SIG-M5 (cell line): ENCODE measurements at places on chromosomes 3 and 15.

GRCh38 chr15:85440451-85440850 is 60.0 kb downstream of the AKAP13 start:
- DNase-seq, result no peak

- DNase-seq, result no peak
These were observed 331.3 kb upstream of the FRG2C start for GRCh38 chr3:75332794-75333193.

GRCh38 chr3:66376568-66376967 is 124.3 kb downstream of the LRIG1 start:
- DNase-seq, result no peak

- no peak for DNase-seq
These were observed 612 bp upstream of the LDHAL6B start for GRCh38 chr15:59205839-59206622.

DNA sequence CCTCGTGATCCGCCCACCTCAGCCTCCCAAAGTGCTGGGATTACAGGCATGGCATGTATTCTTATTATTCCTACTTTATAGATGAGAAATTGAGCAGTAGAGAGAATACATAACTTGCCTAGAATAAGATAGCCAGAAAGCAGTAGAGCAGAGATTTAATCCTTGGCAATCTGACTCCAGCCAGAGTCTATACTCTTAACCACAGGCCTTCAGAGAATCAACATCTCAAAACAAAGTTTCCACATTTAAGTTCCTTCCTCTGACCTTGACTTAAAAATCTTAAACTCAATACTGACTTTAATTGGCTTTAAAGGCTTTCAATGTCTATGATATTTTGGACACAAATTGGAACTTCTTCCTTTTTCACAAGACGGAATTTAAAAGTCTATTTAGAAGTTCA is 37.1 kb downstream of the ZNF106 start:
- no peak for DNase-seq

DNA sequence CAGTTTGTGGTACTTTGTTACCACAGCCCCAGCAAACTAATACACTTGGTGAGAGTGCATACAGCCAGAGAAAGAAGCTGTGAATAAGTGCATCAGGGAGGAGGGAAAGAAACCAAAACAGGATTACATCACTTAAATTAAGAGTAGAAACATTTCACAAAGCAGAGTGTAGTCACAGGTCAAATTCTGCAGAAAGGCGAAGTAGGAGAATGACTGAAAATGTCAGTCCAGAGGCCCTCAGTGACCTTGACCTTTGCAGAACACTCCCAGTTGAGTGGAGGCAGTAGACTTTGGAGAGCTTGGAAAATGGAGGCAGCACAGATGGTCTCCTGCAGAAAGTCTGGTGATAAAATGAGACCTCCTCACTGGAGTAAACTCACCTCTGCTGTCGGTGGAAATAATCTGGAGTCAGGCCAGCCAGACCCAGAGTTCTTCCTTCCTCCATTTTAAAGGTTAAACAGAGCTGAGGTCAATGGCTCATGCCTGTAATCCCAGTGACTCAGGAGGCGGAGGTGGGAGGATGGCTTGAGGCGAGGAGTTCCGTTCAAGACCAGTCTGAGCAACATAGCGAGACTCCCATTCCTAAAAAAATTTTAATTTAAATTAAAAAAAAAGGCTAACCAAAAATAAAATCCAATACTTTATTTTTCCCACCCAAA is 5.0 kb downstream of the CD86 start:
- DNase-seq, result no peak

- DNase-seq, result no peak
These were observed 551.9 kb upstream of the GOLIM4 start for GRCh38 chr3:168647582-168647981.

DNA sequence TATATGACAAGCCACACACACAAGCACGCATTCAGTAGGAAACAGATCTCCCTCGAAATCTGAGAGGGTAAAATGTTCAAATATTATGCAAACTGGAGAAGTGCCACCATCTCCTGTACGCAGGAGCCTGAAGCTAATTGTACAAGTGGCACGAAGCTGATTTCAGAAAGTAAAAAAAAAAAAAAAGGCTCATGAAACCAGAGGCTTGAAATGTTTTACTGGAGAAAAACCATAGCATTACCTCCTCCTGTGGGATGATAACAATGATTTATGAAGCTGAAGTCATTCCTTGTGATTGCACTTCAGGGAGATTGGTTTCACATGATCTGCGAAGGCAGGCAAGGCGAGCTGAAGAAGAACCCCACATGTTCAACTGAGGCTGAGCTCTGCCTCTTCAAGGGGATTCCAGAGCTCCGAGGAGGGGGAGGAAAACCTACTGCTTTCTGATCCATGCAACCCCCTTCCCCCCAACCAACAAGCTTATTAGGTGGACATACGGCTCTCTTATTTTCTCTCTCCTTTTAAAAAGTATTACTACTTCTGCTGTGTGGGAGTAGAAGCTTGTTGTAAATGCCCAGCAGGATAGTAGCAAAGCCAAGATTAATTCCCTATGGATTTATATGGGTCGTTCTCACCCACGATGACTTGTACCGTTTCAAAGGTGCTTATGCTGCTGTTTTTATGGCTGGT is 101.1 kb downstream of the GREM1 start:
- no peak for DNase-seq

DNA sequence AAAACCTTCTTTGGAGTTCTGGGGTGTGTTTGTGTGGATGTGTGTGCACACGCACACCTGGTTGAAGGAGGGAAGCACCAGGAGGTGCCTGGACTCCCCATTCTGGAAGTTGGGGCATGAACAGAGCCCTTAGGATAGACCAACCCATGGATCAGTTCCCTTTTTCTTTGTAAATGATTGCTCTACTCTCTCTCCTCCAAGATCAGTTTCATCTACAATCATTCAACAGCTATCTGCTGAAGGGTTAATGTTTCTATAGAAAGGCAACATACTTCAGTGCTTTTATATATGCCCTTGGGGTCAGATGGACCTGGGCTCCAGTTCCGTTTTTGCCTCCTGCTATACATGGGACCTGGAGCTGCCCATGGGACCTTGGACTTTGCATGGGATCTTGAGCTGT is 352.1 kb upstream of the CFAP20DC start:
- DNase-seq, result no peak

DNA sequence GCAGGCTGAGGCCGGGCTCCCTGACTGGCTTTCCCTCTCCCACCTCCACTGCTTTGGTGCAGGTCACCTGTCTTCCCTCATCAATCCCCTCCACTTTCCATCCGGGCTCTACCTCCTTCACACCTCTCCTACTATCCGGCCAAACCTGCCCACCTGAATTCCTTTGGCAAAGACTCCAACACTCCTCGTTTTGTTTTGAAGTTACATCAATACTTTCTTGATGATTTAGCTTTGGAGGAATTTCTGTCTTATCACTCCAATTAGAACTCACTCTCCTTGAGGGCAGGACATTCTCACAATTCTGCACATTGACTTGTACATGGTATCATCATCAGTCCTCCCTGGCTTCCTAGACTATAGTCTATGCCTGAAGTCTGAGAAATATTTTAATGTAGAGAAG is 20.4 kb downstream of the LDHAL6B start:
- DNase-seq, result no peak

DNA sequence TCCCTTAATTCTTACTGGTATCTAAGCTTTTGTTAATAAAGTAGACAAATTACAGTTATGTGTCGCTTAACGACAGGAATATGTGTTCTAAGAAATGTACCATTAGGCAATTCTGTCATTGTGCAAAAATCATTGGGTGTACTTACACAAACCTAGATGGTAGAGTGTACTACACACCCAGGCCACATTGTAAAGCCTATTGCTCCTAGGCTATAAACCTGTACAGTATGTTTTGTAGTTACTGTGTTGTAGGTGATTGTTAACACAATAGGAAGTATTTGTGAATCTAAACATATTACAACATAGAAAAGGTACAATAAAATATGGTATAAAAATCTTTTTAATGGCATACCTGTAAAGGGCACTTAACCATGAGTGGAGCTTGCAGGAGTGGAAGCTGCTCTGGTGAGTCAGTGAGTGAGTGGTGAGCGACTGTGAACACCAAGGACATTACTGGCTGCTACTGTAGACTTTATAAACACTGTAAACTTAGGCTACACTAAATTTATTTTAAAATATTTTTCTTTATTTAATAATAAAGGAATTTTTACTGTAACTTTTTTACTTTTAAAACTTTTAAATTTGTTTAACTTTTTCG is 47.4 kb downstream of the FSIP1 start:
- DNase-seq, result no peak

GRCh38 chr3:21314688-21315087 is 436.3 kb downstream of the ZNF385D start:
- no peak for DNase-seq

DNA sequence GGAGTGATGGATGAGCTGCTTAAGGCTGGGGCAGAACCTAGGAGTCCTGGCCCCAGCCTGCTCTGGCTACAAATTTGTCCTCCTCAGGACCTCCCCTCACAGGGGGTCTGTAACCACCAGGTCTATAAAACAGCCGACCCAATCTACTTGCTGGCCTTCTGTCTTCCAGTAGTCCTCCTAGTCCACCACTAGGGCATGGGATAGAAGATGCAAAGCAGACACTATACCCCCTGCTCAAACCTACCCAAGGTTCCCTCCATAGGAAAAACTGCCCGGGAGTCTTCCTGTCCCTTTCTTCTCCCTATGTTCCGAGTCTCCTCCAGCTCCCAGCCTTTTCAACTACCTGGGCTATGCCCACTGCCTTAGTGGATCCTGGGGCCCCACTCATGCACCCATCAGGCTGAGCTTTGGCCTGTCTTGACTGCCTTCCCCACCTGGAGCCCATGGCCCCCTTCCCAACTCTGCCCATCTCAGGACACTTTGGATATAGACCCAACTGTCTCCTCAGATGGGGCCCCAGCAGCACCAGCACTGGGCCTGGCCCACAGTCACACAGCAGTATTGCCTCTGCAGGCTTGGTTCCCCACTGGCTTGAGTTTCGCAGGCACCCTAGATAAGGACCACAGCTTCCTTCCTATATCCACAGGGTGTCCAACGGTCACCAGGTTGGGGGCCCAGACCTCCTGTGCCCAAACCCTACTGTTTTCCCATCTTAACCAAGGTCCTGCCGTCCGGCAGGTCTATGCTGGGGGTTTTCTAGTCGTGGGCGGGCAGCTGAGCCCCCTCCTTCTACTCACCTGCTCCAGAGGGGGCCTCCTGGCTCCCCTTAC is 1.1 kb downstream of the HYAL3 start:
- DNase-seq, result no peak

- no peak for DNase-seq
These were observed 146.0 kb downstream of the MYO9A start for GRCh38 chr15:71971905-71972304.

GRCh38 chr15:45773149-45773548 is 138.3 kb downstream of the SQOR start:
- no peak for DNase-seq

GRCh38 chr3:169945313-169945712 is 21.3 kb upstream of the SEC62 start:
- peak; percentile 86 for DNase-seq
